Activated CD4-positive, CD25-positive, alpha-beta regulatory T cell treated with anti-CD3 and anti-CD28 coated beads, Interleukin-2, amount 50 U/mL, for 72 hours (primary cell): ENCODE measurements at places on chromosomes 6 and 20.

- no peak for DNase-seq
These were observed 21.7 kb downstream of the RIPK1 start for GRCh38 chr6:3090013-3090412.

GRCh38 chr6:56849896-56850295 is 105.0 kb upstream of the BEND6 start:
- DNase-seq, result no peak

- no peak for DNase-seq
These were observed 56.7 kb downstream of the APCDD1L start for GRCh38 chr20:58458342-58459057.

DNA sequence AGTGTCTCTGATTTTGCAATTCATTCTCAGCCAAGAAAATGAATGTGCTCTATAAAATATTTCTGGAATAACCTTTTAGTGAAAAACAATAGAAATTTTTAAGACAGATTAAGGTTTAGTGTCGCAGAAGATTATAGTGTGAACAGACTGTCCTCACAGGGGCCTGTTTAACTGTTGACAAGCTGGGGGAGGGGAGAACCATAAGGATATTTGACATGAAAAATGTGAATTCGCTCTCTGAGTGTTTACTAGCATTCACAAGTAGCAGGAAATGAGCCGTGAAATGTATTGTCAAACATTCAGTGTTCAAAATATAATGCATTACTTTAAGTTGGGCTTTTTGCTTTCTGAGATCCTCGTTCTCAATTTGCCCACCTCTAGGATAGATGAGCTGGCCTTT is 134.8 kb upstream of the TSHZ2 start:
- DNase-seq, result no peak

- no peak for DNase-seq
These were observed 101.8 kb downstream of the EPHA7 start for GRCh38 chr6:93317592-93317991.

DNA sequence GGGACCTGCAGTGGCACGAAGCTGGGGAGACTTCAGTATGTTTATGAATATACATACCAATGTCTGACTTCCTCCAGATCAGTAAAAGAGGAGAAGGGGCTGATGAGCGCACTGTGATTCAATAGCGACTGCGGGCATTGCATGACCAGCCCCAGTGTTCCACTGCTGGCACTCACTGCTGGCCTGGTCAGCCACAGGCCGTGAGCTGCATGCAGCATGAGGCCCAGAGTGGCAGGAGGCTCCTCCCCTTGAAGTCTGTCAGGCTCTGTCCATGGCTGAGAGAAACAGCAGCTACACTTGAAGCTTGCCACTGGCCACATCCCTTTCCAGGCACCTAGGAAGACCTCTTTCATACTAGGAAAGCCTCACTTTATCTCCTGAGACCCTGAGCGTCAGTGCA is 265.9 kb upstream of the CDYL start:
- DNase-seq, result no peak

- DNase-seq, result no peak
These were observed 85.4 kb downstream of the SOX4 start for GRCh38 chr6:21678990-21679389.

DNA sequence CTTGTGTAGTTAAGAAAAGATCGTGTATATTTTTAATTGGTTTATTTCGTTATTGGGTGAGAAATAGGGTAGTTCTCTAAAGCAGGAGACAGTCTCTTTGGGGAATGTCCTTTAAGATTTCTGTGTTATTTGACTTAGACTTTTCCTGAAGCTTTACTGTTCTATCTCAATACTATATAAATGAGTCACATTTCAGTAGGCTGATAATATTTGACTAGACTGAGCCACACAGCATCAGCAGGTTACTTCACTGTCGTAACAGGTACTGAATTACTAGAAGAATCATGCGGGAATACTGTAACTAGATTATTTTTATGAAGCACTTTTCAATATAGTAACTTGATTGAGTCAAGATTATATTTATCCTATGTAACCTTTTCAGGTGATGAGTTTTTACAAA is 1.4 kb downstream of the SMAP1 start:
- no peak for DNase-seq

DNA sequence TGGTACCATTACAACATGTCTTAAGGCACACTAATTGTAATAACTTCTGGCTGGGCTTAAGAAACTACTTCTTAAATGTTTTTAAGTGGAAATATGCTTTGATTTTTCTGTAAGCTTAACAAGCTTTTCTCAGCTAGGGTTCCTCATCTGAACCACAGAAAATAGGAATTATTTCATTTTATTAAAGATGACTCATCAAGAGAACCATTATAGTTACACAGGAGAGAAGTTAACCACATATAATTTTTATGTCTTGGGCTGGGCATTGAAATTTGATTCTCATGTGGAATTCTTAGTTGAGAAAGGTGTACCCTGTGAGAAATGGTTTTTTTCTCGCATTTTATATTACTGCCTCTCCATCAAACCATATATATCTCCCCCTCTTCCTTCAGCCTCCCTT is 75.1 kb downstream of the QKI start:
- no peak for DNase-seq

DNA sequence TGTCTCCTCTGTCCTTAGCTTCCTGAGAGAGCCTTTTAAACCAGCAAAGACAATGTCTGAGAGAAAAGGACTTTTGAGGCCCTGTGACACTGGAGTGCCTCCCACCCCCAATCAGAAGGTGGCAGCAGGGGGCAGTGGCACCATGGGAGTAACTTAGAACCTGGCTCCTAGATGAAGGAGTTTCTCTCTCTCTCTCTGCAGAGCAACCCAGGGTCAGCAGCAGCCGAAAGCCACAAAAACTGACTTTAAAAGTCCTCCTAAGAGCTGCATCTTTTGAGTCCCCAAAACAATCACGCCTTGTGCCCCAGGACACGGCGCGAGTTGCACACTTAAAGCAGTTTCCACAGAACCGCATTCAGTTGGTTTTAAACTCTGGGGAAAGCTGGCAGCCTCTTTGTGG is 5.3 kb upstream of the TCP11 start:
- no peak for DNase-seq

- no peak for DNase-seq
These were observed 15.7 kb downstream of the BRD2 start for GRCh38 chr6:32983964-32984621.

DNA sequence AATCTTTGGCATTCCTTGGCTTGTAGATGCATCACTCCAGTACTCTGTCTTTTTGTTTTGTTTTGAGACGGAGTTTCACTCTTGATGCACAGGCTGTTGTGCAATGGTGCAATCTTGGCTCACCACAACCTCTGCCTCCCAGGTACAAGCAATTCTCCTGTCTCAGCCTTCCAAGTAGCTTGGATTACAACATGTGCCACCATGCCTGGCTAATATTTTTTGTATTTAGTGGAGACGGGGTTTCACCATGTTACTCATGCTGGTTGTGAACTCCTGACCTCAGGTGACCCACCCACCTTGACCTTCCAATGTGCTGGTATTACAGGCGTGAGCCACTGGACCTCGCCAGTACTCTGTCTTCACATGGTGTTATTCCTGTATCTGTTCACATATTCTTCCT is 35.8 kb upstream of the LGSN start:
- no peak for DNase-seq

DNA sequence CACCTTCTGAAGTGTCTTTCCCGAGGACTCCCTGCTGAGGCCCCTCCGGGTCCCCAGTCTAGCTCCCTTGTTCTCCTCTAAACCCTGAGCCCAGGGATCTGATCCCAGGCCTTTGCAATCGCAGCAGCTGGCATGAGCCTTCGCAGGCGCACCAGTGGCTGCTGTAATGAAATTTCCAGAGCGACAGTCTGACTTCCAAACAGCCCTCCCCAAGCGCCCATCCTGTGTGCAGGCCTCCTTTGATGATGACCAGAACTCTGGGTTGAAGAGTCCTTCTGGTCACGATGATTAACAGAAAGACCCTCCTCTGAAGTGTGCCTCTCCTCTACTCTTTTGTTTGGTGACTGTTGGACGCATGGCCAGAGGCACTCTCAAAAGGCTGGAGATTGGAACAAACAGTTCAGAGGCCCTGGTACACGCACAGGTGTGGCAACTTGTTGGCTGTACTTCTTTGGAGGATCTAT is 89.1 kb upstream of the MPC1 start:
- DNase-seq, result no peak

DNA sequence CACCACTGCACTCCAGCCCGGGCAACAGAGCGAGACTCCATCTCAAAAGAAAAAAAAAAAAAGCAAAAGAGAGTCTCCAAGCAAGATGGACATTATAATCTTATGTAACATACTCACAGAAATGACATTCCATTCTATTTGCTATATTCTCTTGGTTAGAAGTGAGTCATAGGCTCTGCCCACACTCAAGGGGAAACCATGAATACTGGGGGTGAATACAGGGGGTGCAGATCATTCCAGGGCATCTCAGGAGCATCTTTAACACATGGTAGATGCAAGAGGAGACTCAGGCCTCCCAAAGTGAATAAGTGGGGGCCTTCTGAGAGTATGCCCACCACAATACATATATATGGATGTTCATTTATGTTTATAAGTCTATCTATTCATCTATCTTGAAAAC is 18.3 kb upstream of the RANBP9 start:
- DNase-seq, result no peak

DNA sequence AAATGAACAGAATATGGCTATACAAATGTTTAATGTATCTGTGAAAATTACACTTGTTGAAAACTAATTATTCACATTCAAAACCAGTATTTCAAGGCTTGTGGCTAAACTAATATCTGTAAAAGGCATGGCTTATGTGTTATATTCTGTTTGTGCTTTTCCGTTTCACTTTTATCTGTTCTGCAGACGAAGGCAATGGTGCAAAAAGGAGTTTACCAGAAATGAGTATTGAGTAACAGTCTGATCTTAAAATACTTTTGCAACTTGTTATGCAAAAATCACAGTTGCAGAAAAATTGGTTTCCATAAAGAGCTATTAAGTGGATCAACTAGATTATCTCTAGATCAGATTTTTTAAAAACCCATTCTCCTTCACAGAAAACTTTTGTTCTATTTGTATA is 9.4 kb upstream of the STX11 start:
- no peak for DNase-seq
